Heart left ventricle (tissue), 16 donors: ENCODE measurements at places on chromosomes 5 and 9.

GRCh38 chr9:113391917-113392316, 9.2 kb downstream of the ALAD start:
- DNase-seq, result no peak

DNA sequence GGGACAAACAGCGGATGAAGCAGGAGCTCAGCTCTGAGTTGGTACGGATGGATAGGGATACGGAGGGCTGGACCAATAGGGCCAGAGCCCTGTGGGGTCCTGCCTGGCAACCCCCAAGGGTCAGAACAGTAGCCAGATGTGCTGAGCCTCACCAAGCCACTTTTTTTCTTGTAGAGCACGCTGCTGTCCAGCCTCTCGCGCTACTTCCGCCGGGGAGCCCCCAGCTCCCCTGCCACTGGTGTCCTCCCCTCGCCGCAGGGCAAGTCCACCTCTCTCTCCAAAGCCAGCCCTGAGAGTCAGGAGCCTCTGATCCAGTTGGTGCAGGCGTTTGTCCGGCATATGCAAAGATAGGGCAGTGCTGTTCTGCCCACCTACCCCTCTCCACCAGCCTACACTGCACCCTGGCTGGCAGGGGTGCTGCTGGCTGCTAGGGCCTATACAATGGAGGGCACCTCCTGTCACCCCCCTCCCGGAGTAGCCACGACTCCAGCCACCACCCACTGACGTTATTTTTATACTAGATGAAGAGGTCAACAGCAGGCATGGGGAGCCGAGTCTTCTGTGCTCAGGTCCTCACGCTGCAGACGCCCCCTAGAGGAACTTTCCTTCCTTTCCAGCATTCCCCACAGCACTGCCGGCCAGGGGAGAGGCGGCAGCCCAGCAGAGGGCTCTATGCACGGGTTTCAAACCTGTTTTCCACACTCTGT, 21.6 kb downstream of the SH3GLB2 start:
- peak; percentile 75 for DNase-seq

- DNase-seq, result no peak
These were observed 1.7 kb downstream of the DCANP1 start for GRCh38 chr5:135445306-135445985.

- no peak for DNase-seq
These were observed 51.2 kb downstream of the USP20 start for GRCh38 chr9:129886226-129887174.

GRCh38 chr9:91711755-91712601, 238.1 kb downstream of the ROR2 start:
- no peak for DNase-seq

- DNase-seq, result no peak
These were observed 958.3 kb upstream of the CDH9 start for GRCh38 chr5:27996665-27997064.
